NCI-H774 (cell line): ENCODE measurements at places on chromosomes 3 and 15.

DNA sequence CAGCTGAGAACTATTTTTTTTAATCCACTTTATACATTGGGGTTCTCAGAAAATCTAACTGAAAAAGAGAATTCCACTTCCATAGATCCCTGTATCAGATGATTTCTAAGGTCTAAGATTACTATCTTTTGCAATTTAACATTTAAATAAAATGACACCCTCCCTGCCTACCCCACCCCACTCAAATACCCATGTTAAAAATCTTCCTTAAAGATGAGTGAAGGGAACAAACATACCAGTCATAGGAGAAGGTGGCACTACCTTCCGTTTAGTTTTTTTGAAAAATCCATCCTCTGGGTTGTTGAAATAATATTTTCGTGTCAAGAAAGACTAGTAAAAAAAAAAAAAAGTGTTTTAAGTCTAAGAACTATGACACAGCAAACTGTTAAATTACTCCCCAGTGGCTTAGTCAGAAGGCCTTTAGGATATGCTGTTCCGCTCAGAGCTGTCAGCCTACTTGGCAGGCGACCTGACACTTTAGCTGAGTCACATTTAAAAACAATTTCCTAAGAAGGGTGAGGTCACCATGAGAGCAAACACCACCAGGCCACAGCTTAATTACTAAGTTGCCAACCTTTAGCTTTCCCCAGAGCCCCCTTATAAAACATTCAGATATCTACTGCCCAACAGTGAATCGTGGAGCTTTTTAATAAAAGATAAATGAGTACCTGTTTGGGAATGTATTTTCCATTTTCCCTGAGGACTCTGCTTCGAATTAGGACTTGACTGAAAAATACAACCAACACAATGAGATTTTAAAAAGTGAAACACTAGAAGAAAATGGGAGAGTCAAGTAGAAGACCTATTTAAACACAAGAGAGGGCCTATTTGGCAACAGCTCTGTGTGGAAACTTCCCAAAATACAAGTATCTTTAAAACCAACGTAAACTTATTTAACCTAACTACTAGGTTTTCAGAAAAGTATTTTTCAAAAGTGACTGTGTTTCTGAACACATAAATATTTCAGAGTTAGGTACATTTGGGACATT, 9.6 kb downstream of the EMC3 start:
- peak; percentile 27 for DNase-seq

DNA sequence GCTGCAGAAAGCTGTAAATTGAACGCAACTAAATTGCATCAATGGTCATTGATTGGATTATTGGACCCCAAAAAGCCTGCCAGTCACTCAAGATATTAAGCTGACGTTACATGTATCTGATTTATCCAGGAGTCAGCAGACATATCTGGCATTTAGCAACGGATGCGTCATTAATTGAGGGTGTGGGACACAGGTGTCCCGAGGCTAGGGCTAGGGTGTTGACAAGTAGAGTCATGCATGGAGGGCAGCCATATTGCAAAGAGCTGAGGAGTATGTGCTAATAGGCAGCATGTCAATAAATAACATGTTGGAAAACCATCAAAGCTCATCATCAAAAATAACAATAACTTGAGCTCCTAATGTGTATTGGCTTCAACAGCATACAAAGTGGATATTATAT, 234.5 kb upstream of the GOLGA6L4 start:
- DNase-seq: no peak

- DNase-seq: no peak
These were observed 40.3 kb downstream of the THBS1 start for GRCh38 chr15:39621210-39621609.

GRCh38 chr3:33063651-33064051, 33.3 kb downstream of the GLB1 start:
- DNase-seq: no peak

DNA sequence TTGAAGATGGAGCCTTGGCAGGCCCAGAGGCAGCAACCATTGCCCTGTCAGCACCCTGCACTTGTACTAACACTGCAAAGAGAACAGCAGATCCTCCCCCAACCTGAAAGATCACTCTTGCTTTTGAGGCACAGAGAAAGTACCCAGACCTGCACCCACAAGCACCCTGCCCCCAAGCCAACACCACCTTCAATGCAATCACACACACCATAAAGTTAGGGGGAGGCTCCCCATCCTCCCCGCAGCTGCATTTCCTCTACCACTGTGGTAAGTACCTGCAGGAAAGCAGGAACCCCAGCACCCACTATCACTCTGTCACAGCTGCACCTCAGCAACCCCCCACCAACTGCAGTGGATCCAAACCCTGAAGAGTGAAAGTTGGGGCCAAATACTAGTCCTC, 12.0 kb downstream of the OR5K3 start:
- DNase-seq: no peak

GRCh38 chr3:51477360-51477711, 22.5 kb downstream of the DCAF1 start:
- DNase-seq: no peak

DNA sequence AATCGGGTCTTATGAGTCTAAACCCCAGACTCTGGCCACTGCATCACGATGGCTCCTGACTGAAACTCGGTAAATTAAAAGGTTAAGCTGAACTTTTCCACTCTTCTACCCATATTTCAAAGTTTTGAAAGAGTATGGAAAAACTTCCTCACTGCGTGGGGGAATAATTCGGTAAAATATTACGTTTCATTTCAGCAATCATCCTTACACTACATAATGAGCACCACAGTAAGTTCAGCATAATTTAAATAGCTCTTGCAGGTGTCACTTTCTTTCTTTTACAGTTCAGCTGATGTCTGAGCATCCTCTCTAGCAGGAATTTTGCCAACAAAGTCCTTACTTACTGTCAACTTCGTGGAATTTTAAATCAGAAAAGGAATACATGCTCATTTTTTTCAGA, 17.5 kb downstream of the SRGAP3 start:
- DNase-seq: no peak

DNA sequence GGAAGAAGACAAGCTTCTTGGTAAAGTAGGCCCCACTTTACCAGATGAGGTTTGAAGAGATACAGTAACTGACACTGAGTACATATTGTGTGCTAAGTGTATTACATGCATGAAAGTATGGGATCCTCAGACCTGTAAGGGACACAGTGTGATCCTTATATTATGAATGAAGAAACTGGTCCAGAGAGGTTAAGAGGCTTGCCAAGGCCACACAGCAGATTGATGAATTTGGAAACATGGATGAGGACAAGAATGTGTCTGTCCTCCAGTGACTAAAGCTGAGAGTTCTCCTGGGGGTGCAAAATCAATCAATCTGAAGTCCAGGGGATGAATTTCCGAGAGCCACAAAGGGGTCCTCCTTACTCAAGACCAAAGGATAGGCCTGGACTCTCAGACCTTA, 31.4 kb upstream of the MRPS22 start:
- no peak for DNase-seq

- DNase-seq: no peak
These were observed 203.6 kb upstream of the WNT5A start for GRCh38 chr3:55690726-55691125.

DNA sequence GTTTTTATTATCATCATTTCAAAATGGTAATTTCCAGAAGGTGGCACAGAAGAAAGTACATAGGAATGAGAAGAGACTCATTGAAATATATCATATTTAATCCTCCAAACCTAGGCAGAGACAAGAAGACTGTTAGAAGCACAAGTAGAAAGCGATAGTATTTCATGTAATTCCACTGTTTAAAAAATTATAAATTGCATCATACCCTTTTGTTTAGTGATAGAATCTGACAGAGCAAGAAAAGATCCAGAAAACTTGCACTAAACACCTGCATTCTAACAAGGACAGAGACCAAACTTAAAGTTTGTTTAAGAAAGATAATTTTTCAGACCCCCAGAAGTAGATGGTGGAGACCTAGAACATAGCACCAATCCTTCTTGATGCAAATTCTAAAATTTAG, 56.9 kb upstream of the CD96 start:
- DNase-seq: no peak

- DNase-seq: peak; percentile 42
These were observed 53.0 kb downstream of the KLHL6 start for GRCh38 chr3:183502237-183503181.

DNA sequence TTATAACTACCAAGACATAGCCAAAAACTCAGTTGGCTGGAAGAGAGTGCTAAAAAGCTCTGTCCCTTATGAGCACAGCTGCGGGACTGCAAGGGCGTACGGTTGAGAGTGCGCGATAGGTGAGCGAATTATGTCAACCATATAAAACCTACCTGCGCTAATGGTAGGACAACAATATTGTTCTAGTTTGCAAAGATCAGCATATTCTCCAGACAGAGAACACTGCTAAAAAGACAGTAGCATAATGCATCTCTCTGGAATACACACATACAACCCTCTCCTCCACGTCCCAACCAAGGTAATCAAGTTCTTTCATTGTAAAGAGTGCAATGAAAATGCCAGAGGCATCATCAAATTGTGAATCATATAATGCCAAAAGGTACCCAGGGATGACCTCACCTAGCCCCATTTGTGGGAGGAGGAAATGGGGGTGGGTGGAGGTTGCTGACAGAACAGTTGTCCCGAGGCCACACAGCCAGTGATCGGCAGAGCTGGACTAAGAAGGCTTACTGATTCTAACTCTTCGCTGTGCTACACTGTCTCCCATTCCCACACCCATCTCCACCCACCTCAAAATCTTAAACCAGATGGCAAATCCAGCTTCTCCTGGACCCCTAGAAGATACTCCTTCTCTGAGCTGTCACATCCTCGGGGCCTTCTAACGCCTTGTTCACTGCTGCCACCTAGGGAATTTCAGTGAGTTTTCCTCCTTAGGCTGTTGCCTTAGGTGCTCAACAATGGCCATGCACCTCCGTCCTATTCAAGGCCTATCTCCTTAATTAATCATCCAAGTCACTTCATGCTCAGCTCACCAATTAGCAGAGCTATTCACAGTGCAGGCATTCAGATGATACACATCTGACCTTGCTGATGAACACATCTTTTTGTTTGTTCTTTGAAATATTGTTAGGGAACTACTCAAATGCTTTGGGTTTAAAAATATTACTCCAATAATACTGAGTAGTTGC, 60.7 kb downstream of the RPL22L1 start:
- peak; percentile 75 for DNase-seq

GRCh38 chr3:172892158-172892557, 141.6 kb downstream of the ECT2 start:
- no peak for DNase-seq

DNA sequence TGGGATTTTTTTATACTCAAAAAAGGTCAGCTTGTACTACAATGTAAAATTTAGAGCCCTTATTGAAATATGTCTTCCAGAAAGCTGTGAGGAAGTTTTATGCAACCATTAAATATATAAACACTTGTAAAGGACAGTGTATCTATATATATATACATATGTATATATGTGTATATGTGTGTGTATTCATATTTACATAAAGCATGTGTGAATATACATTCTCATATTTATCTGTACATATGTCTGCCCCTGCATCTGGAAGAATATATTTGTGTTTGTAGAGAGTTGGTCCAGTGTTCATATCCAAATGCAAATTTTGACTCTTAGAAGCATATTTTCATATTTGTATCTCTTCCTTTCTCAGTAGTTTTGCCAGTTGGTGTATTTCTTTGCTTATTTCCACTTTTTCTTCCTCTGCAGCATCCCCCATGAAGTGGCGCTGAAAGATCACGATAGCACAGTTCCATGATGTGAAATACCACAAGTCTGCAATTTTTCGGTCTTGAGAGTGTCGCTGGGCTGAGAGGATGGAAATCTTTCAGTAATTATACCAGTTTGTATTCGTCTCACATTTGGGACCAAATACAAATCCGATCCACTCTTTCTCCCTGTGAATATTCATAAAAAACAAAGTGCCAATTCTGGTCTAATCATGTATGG, 311.7 kb upstream of the DPH6 start:
- DNase-seq: no peak

- no peak for DNase-seq
These were observed 1097.1 kb downstream of the ROBO1 start for GRCh38 chr3:78670746-78671145.

DNA sequence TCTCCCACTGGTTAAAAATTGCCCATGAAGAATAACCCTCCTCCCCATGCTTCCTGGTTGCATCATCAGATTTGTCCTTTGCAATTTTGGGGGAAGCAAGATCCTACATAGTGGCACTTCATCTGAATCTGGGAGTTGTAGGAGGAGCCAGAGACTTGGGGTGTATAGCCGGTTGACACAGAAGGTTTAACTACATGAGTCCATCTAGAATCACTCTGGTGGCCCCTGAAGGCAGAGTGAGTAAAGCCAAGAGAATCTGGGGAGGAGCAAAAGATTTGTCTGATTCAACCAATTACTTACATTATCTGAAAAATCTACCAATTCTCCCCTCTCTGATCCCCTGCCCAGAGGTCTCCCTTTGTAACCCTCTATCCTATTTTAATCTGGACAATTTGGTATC, 50.1 kb downstream of the SYN2 start:
- DNase-seq: no peak

- DNase-seq: no peak
These were observed 240.1 kb downstream of the ISL2 start for GRCh38 chr15:76576523-76577279.

DNA sequence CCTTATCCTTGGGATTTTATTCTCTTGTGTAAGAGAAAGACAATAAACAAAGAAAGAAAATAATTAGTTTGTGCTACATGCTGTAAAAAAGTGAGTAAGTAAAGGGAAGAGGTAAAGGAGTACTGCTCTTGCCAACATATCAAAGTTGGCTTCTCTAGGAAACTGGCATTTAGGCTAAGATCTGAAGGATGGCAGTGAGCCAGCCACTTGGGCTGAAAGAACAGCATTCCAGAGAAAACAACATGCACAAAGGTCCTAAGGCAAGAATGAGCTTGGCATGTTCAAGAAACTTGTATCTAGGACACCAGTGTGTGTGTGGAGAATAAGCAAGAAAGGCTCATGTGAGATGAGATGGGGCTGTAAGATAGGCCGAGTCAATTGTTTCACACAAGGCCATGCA, 245.5 kb upstream of the MANF start:
- DNase-seq: no peak

- peak; percentile 12 for DNase-seq
These were observed 124.1 kb downstream of the TJP1 start for GRCh38 chr15:29698030-29698701.

GRCh38 chr15:41897363-41897799, 3.5 kb upstream of the SPTBN5 start:
- no peak for DNase-seq
